Islet precursor cell (in vitro differentiated cells): ENCODE measurements at places on chromosomes 7 and 10.

DNA sequence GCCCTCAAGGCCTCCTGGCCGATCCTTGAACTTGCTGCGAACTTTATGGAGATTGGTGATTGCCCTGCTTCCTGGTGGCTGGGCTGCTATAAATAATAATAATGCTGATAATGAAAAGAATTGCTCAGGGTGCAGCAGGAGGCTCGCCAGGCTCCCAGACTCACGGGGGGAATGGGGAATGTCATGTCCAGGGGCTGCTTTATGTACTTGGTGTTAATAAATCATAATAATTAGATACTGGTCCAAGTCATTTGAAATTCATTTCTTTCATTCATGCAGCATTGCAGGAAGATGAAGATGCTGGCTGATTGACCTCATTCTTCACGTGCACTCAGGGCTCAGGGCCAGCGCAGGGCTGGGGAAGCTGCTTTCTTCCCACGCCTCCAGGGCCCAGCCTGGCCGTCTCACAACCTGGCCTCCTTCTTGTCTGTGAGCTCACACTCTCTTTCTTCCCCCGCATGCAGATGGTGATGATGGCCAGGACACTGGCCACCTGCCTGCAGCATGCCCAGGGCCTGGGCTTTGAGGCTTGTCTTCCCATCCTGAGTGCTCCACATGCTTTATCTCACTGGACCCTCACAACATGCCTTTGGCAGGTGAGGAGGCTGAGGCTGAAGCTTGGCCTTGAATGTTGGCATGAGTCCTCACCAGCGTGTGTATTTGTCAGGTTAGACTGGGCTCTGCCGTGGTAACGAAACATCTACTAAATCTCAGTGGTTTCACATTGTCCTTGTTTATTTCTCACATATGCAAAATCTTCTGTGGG lies 138.4 kb upstream of the TNS3 start:
- DNase-seq: no peak

DNA sequence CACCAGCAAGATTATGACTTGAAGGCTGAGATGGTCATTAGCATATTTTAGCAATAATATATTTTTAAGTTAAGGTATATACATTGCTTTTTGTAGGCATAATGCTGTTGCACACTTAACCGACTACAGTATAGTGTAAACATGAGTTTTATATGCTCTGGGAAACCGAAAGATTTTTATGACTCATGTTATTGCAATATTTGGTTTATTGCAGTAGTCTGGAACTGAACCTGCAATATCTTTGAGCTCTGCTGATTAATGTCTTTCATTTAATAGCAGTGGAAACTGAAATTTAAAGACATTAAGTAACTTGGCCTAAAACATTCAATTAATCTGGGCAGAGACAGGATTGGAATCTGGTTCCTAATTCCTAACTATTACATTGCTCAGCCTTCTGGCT lies 266.7 kb upstream of the PLXDC2 start:
- DNase-seq: no peak

DNA sequence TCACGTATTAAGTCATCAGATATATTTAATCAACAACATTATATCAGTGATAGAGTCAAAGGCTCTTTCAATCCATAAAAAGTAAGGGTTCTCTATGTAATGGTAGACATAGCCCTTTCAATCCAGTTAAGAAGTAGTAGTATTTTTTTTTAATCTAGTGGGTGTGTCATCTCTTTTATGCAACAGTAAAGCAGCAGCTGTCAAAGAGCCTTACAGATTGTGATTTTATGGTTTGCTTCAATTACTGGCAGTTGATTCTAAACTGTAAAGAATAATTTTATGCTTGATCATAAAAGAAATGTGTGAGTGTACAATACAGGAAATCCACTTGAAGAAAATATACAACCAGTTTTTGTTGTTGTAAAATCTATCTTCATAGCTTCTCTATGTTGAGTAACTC lies 902.6 kb upstream of the MBL2 start:
- no peak for DNase-seq

DNA sequence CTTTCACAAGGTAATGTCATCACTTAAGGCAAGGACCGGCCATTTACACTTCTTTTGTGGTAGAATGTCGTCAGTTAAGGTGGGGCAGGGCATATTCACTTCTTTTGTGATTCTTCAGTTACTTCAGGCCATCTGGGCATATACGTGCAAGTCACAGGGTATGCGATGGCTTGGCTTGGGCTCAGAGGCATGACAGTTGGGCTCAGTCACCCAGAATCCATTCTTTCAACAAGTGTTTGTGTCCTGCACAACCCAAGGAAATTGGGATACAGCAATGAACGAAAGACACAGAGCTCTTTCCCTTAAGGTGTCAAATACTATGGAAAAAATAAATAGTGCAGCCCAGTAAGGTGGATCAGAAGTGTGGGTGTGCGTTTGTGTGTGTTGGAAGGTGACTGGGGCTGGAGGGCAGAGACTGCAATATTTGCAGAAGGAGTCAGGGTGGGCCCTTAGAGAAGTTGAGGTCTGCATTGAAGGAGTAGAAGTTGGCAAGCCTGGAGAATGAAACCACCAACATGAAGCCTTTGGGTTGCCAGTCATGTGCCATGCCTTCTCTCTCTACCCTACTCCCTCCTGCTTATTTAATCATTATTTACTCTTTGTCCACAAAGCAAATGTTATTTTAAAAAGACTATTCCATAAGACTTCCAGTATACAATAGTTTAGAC lies 222.8 kb upstream of the PRKCQ start:
- DNase-seq: no peak

- peak; percentile 75 for DNase-seq
Observed at GRCh38 chr10:71757399-71757922, 15.9 kb downstream of the VSIR start.

- DNase-seq: no peak
Observed at GRCh38 chr7:6167587-6168476, 104.6 kb downstream of the CYTH3 start.

DNA sequence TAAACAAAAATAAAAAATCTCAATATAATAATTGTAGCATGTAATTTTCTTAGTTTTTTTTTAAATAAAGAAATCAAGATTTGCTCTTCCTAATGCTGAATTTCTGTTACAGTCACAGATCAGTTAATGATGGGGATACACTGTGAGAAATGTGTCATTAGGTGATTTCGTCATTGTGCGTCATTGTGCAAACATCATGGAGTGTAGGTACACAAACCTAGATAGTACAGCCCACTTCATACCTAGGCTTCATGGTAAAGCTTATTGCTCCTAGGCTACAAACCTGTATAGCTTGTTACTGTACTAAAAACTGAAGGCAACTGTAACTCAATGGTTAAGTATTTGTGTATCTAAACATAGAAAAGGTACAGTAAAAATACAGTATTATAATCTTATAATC lies 74.4 kb upstream of the LSM8 start:
- DNase-seq: no peak

GRCh38 chr7:96495751-96496216 lies 173.9 kb upstream of the SLC25A13 start:
- no peak for DNase-seq

GRCh38 chr7:17070231-17070708 lies 188.5 kb upstream of the AGR3 start:
- no peak for DNase-seq

DNA sequence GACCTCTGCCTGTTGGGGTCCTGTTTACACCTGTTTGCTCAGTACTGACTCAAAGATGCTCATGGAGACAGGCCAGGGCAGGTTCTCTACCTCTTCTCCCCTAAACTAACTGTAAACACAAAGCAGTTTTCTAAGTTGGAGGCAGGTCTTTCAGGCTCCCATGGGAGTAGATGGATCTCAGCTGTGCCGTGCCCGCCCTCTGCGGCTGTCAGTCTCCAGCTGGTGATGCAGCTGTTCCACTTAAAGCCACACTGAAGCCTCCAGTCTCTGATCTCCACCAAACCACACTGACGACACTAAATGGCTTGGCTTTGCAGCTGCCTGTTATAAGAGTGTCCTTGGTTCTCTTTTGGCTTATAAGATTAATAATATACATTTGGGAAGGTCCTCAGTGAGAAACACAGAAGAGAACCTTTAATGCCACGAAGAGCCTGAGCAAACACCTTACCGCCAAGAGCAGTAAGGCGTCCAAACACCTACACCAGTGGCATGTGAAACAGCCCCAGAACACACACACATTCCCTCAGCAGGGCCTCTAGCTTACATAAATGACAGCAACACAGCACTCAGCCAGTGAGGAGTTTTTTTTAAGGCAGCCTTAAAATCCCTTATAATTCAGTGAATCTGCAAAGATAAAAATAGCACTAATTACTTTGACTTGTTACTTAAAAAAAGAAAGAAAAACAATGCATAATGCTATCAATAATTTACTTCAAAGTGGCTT lies 60.4 kb upstream of the KCNIP2 start:
- no peak for DNase-seq

DNA sequence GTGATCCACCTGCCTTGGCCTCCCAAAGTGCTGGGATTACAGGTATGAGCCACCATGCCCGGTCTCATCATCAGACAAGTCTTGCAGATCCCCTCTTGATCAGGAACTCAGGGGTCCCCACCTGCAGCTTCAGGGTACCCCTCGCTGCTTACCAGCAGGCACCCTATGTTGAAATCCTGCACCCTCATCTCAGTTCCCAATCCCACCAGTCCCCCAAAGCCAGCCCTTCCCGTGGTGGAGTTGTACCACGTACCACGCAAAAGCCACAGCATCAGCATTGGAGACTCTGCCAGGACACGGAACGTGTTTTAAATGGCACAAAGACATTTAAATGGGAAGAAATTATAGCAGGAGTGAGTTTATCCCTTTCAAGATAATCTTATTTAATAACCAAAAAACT lies 202.0 kb downstream of the CUX1 start:
- DNase-seq: no peak

GRCh38 chr7:98073047-98073446 lies 33.6 kb upstream of the LMTK2 start:
- DNase-seq: no peak

- DNase-seq: no peak
Observed at GRCh38 chr10:98582363-98582762, 135.6 kb upstream of the HPS1 start.

DNA sequence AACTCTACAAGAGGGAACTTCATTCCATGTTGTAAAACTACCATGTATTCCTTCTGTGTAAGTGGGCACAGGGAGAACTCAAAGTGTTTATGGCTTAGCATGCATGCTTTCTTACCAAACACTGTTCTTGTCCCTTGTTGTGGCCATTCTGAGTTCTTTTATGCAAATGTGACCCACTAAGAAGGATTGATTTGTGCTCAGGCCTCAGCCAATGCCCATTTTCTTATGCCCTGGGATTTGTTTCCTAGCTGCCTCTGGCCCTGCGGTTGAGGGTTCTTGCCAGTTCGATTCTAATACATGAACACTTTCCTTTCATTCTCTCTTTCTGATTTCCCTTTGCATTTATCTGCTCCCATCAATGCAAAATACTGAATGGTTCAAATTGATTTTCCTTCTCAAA lies 316.7 kb downstream of the NRG3 start:
- DNase-seq: no peak

GRCh38 chr10:126242397-126243260 lies 145.6 kb downstream of the ADAM12 start:
- DNase-seq: no peak

- peak; percentile 95 for DNase-seq
Observed at GRCh38 chr10:78972160-78972946, 96.4 kb upstream of the ZMIZ1 start.

GRCh38 chr10:109929501-109930219 lies 6.3 kb upstream of the XPNPEP1 start:
- no peak for DNase-seq

GRCh38 chr10:86356296-86356695 lies 10.3 kb downstream of the GRID1 start:
- no peak for DNase-seq

DNA sequence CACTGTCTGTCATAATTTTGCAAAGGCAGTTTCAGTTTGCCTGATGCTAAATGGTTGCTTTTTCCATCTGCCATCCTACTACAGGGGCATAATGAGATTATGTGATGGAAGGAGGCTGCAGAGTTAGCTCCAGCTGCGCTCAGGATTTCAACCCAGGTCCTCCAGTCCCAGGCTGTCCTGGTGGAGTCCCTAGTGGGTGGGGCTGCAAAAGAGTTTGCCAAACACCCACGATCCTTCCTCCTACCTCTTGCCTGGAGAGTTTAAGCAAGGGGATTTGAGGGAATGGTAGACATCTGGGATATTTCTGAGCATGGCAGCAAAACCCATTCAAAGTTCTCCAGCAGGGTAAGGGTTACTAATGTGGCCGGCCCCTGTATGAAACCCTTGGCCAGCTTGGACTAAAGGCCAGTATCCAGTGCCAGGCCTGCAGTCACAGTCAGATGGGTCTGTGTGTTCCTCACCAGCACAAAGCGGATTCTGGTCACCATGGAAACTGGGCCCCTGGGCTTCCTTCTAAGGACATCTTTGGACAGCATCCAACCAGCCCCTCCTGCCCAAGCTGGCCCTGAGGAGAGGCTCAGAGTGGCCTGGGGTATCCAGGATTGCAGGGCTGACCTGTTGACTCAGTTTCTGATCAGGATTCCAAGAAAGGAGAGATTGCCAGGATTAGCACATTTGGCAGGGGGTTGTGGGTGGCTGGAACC lies 42.7 kb upstream of the CHST3 start:
- DNase-seq: no peak

DNA sequence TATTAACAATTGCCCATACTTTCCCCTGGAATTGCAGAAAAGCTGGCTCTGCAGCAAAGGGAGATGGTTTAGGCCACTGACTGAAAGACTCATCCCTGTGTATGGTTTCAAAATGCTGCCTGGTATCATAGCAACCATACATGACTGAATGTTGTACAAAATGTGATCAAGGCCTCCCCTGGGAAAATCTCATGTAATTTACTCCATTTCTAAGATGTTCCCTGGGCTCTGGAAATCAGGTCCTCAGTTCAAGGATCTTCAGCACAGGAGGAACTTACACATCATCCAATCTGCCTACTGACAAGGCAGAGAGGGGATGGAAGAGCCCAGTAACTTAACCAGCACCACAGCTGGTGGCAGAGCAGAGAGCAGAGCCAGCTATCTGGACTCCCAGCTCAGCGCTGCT lies 111.8 kb downstream of the JAZF1 start:
- no peak for DNase-seq

DNA sequence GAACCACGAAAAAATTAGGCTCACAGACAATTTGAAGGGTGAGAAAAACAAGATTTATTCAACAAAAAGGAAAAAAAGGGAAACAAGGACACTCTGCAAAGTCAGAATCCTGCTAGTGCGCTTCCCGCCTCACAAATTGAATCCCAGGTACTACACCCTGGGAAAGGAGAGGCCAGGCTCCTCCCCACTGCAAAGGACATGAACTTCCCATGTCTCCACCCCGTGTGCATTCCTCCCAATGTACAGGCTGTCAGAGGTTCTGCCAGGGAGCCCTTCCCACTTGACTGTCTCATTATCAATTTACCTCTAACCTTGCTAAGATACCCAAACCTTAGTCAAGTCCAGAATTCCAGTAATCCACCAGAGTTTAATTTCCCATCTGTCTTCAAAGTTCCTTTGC lies 70.4 kb upstream of the CDK1 start:
- no peak for DNase-seq

DNA sequence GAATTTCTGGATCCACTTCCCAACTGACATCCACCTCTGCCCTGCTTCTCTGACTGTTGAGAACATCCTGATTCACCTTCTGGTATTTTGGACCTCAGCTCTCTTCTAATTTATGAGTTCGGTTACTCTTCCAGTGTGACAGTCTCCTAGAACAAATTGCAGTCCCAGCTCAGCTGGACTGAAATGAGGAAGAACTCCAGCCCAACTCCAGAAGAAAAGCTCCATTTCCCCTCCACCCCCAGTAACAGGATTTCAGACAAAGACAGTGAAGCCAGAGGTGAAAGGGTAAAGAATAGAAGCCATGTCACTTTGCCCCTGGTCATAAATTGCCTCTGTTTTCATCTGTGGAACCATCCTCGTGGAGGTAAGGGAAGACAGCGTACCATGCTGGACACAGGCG lies 26.2 kb upstream of the INHBA start:
- no peak for DNase-seq
